Upper lobe of left lung (tissue), 6 donors: ENCODE measurements at places on chromosomes 2 and 18. TPM values are rescaled to one million over a fixed set of nuclear protein-coding genes. Genes with fewer than 3 reads are reported as not detected.
A peak's percentile ranks its signal among the peaks of the same experiment; 100 is the strongest.

- DNase-seq, result no peak
- H3K36me3 ChIP-seq, result no peaks in the 10 kb centered on the region
- no peak overlapping the region for H3K27ac ChIP-seq
- no peaks in the 10 kb centered on the region for H3K4me1 ChIP-seq
- H3K27me3 ChIP-seq, result no peaks in the 10 kb centered on the region
Measured at GRCh38 chr18:68840554-68841263, 42.8 kb downstream of the CCDC102B start.

GRCh38 chr2:86249579-86250391 lies 50.5 kb downstream of the MRPL35 start:
- H3K4me1 ChIP-seq, result peaks cover 2% of the 10 kb centered on the region
- no peak overlapping the region for H3K4me3 ChIP-seq
- no peak for DNase-seq
- H3K36me3 ChIP-seq, result no peaks in the 10 kb centered on the region

DNA sequence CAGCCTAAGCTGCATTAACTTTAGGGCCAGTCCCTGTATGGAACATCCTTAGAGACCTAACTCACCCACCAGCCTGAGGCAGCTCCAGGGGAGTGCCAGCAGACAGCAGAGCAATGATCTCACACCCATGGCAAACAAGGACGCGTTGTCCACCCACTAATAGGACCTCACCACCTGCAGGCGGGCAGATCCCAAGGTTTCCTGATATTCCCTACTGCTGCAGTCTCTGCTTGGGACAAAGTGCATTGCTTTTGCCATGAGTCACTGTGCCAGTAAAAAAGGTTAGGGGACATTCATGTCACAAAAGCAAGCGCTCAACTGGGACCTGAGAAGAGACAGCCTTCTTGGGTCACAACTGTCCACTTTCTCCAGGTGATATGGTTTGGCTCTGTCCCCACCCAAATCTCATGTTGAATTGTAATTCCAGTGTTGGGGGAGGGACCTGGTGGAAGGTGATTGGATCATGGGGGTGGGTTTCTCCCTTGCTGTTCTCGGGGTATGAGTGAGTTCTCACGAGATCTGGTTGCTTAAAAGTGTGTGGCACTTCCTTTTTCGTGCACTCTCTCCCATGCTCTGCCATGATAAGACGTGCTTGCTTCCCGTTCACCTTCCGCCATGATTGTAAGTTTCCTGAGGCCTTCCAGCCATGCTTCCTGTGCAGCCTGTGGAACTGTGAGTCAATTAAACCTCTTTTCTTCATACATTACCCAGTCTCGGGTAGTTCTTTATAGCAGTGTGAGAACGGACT lies 160.2 kb downstream of the MIB1 start:
- H3K27ac ChIP-seq, result no peak overlapping the region
- H3K4me3 ChIP-seq, result no peak overlapping the region
- no peaks in the 10 kb centered on the region for H3K36me3 ChIP-seq
- no peaks in the 10 kb centered on the region for H3K27me3 ChIP-seq
- no peak for DNase-seq

GRCh38 chr2:65368468-65368867 lies 63.9 kb downstream of the SPRED2 start:
- no peak overlapping the region for H3K4me3 ChIP-seq
- no peak overlapping the region for H3K27ac ChIP-seq
- no peaks in the 10 kb centered on the region for H3K36me3 ChIP-seq
- no peaks in the 10 kb centered on the region for H3K27me3 ChIP-seq

DNA sequence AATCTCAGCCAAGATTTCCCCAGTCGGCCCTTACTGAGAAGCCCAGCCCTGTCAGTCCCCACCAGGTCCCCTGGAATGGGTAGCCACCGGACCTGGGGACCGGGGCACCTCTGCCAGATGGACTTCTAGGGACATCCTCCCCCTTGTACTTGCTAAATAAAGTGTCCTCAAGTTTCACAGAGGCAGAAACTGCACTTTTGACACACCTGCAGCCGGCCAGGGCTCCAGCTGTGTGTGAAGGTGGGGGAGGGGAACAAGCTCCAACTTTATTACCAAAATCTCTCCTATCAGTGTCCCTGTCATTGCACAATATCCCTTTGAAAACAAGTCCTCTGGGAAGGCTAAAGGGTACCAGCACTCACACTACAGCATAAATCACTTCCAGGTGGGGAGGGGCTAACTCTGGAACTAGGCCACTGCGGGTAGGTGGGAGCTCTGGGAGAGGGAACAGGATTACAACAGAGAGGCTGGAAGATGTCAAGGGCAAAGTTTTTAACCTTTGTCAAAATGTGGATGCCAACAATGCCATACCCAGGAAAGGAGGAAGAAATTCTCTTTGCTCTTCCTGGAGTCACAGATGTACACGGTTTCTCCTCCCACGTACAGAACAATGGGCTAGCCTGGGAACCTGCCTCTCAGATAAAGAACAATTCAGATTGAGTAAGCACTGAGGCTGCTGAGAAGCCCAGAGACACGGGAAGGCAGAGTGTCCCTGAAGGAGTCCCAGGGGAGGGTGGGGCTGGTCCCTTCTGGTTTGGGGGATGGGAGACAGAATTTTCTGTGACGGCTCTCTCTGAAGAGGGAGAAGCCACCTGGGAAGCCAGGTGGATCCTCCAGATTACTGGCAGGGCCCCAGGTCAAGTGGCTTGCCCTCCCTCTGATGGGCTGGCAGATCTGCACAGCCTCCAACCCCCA lies 11.0 kb downstream of the SDC1 start:
- H3K27me3 ChIP-seq, result no peaks in the 10 kb centered on the region
- DNase-seq, result no peak
- H3K27ac ChIP-seq, result peak overlapping the region; percentile 77
- H3K4me1 ChIP-seq, result peaks cover 52% of the 10 kb centered on the region
- H3K36me3 ChIP-seq, result no peaks in the 10 kb centered on the region

- no peak overlapping the region for H3K27ac ChIP-seq
- no peaks in the 10 kb centered on the region for H3K36me3 ChIP-seq
- DNase-seq, result no peak
- peaks cover 3% of the 10 kb centered on the region for H3K4me1 ChIP-seq
- H3K27me3 ChIP-seq, result no peaks in the 10 kb centered on the region
Measured at GRCh38 chr18:69843015-69843414, 104.7 kb downstream of the CD226 start.

DNA sequence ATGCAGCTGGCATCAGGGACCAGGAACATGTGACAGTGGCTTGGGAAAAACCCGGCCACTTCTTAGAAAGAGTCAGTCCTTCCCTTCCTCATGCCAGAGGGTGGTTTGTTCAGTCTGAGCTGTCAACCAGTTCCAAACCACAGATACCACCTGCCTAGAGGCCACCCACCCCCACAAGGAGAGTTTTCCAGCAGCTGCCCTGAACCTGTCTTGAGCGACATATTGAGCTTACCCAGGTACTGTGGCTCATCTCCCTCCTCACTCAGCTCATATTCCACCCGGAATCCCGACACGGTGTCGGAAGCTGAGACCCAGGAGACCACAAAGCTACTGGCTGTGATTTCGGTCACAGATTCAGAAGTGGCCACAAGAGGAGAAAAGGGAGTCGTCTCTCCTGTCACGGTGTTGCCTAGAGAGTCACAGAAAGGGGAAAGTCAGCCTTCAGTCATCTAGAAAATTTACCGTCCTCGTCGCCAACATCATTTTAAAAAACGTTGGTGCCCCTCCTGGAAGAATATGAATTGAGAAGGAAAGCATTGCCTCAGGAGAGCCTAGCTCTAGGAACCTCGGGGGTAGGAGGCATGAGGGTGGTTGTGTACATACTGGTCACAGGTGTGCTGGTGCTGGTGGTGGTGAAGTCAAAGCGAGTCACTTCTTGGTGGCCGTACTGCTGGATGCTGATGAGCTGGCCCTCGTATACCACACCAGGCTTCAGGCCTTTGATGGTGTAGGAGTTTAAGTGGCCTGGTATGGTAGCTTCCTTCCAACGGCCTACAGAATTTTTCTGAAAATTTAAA lies 26.3 kb downstream of the FN1 start:
- peaks cover 21% of the 10 kb centered on the region for H3K36me3 ChIP-seq
- no peaks in the 10 kb centered on the region for H3K4me1 ChIP-seq

- DNase-seq, result no peak
- H3K27me3 ChIP-seq, result no peaks in the 10 kb centered on the region
- no peaks in the 10 kb centered on the region for H3K36me3 ChIP-seq
- no peak overlapping the region for H3K4me3 ChIP-seq
Measured at GRCh38 chr2:18771212-18771611, 181.8 kb upstream of the NT5C1B start.

- H3K36me3 ChIP-seq, result no peaks in the 10 kb centered on the region
- H3K27me3 ChIP-seq, result no peaks in the 10 kb centered on the region
- no peak overlapping the region for H3K27ac ChIP-seq
- no peak overlapping the region for H3K4me3 ChIP-seq
- no peaks in the 10 kb centered on the region for H3K4me1 ChIP-seq
- no peak for DNase-seq
Measured at GRCh38 chr2:224970311-224970710, 72.0 kb downstream of the DOCK10 start.

DNA sequence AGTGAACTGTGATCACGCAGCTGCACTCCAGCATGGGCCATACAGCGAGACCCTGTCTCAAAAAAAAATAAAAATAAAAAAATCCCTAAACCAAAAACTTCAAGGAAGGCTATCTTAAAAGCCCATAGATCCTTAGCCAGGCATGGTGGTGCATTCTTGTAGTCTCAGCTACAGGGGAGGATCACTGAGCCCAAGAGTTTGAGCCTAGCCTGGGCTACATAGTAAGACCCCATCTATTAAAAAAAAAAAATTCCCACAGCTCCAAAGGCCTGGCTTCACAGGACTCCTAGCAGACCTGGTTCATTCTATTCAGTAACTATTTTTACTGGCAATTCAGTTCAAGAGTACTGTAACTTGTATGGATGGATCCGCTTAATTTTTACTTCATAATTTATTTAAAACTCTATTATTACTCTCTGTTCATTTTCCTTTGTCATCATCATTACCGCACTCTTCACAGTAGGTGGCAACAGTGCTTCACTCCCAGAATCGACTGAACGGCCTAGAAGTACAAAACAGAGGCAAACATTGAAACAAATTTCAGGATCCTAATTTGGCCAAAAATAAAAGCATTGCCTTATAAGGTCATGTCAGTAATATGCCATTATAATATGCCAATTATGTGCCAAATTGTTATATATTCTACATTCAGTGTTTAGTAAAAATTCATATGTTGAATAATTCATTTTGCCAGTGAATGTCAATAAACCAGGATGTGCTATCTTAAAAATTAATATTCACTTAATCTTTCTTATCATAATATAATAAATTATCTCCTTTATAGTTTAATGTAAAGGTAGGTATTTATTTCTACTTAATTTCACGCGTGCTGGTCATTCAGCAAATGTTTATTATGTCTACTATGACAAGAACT lies 14.3 kb upstream of the STAM2 start:
- H3K4me1 ChIP-seq, result no peaks in the 10 kb centered on the region
- DNase-seq, result no peak
- H3K27me3 ChIP-seq, result no peaks in the 10 kb centered on the region
- H3K36me3 ChIP-seq, result no peaks in the 10 kb centered on the region
- H3K4me3 ChIP-seq, result no peak overlapping the region

- H3K4me1 ChIP-seq, result no peaks in the 10 kb centered on the region
- H3K27ac ChIP-seq, result no peak overlapping the region
- no peaks in the 10 kb centered on the region for H3K36me3 ChIP-seq
- no peaks in the 10 kb centered on the region for H3K27me3 ChIP-seq
- H3K4me3 ChIP-seq, result no peak overlapping the region
Measured at GRCh38 chr2:5706717-5707455, 14.7 kb downstream of the SOX11 start.

DNA sequence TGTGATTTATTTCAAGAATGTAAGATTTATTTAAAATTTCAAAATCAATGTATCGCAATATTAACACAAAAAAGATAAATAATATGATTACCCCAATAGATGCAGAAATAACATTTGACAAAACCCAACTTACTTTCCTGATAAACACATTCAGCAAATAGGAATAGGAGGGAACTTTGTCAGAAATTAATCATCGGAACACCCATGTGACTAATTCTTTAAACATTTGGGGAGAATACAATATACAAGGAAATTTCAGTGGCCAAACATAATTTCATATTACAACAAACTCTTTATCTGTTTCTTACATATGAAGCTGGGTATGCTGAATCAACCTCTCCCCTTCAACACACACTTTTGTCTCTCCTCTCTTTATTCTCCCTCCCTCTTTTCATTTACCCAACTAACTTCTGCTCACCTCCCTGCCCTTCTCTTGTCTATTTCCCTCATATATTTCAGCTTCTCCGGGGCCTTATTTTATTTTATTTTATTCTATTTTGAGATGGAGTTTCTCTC lies 309.6 kb upstream of the CNTNAP5 start:
- no peaks in the 10 kb centered on the region for H3K36me3 ChIP-seq
- no peaks in the 10 kb centered on the region for H3K4me1 ChIP-seq
- H3K27ac ChIP-seq, result no peak overlapping the region
- no peak overlapping the region for H3K4me3 ChIP-seq
- no peak for DNase-seq

GRCh38 chr2:79573895-79574674 lies 61.2 kb downstream of the CTNNA2 start:
- H3K4me3 ChIP-seq, result no peak overlapping the region
- no peaks in the 10 kb centered on the region for H3K36me3 ChIP-seq
- no peaks in the 10 kb centered on the region for H3K27me3 ChIP-seq

DNA sequence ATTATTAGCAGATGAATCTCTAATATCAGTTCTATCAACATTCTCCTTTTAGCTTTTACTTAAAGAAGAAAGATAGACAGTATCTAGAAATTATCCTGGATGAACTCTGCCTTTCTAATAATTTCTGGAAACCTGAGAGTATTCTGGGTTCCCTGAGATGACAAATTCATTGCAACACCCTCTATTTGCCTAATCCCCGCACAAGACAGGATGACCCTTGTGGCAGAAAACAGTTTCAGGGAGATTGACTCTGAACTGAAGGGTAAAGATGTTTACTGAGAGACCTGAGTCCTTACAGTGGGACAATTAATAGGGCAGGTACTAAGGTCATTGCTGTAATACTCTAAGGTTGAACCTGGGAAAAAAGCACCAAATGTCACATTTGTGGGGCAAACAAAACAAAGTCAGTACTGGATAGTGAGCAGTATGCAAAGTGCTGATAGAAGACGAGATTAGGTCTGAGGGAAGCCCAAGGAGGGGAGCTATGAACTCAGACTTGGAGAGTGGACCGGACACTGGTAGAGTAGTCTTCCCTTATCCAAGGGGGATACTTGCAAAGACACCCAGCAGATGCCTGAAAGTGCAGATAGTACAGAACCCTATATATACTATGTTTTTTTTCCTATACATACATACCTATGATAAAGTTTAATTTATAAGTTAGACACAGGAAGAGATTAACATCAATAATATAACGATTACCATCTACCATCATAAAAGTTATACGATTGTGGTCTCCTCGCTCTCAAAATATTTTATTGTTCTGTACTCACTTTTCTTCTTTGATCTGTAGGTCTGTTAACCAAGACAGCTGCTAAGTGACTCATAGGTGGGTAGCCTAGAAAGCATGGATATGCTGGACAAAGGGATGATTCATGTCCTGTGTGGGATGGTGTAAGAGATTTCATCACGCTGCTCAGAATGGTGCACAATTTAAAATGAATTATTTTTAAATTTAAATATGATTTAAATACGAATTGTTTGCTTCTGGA lies 148.3 kb upstream of the KLHL14 start:
- DNase-seq, result no peak
- no peaks in the 10 kb centered on the region for H3K4me1 ChIP-seq

IL36G gene
- total RNA-seq, result not detected

CYTIP gene
- 23.1 TPM for total RNA-seq

CHN1 gene
- 9.4 TPM for total RNA-seq

FIGN gene
- total RNA-seq, result 4.3 TPM

RAX gene
- not detected for total RNA-seq

FASTKD2 gene
- 23.0 TPM for total RNA-seq
